ENCODE measurements at places on chromosomes 4 and X.

GRCh38 chr4:80026100-80026499 lies 46.9 kb downstream of the ANTXR2 start:
- no peak for DNase-seq

DNA sequence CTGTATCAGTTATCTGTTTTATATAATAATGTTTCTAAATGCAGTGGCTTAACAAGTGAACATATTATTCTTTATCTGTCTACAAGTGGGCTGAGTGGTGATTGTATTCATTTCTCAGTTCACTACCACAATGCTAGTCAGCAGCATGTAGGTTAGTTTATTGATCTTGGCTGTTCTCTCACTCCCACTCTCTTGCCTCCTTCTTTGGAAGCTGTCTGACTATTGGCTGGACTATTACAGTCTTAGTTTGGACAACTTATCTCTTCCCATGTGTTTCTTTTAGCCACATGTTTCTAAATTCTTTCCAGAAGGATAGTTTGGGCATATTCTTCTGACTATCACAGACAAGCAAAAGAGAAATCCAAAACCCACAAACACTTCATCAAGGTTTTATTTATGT lies 459.5 kb upstream of the AGA start:
- DNase-seq, result no peak

GRCh38 chrX:97700547-97700946 lies 816.8 kb downstream of the RPA4 start:
- peak; percentile 17 for DNase-seq

DNA sequence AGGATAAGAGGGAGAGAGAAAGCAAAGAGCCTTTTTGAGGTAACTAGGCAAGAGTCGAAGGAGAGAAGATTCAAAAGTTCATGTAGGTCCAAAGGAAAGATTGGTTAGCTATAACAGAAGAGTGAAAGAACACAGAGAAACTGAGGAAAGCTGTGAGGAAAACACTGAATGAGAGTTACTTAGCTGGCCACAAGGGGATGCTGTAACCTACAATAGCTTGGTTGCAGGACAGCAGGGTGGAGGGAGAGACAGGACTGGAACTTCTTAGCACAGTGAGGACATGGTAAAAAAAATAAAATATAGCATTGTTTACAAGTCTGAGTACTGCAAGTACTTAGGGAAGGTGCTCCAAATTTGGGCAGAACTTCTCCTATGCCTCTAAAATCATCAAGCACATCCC lies 48.3 kb downstream of the RAI2 start:
- DNase-seq, result no peak

DNA sequence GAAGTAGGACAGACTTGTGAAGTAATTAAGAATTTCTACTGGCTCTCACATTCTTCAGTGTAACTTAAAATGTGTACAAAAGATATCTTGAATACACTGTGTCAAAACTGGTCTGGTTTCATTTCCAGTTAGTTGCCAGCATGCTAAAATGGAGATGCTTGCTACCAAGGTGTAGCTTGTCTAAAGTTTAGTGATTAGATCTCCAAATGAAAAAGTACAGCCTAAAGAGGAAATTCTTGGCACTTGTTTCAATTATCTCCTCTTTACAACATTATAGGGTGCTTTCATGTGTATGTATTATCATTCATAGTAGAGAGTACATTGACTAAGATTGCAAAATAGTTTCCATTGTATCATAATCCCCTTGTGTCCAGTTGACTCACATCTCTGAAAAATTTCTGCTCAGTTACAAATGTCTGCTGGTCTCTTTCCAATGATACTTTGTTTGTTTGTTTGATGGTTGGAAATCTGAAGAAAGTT lies 97.3 kb upstream of the SPRY1 start:
- no peak for DNase-seq

DNA sequence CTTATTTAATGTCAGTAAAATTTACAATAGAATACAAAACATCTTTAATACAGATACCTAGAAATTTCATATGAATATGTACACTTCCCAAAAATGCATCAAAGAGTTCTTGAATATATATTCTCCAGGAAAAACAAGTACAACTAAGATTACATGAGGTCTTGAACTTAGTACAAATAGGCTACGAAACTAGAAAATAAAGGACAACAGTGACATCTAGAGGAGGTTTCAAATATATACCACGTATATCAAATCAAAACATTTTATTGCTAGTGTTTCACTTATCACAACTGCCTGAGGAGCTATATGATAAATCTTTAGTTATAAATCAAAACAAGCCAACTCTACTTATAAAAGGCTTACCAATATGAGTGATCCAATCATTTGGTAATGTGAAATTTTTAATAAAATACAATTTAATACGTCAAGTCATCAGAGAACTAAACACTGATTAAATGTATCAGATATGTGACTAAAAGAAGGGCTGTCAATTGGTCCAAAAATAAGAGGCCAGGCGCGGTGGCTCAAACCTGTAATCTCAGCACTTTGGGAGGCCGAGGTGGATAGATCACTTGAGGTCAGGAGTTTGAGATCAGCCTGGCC lies 36.6 kb downstream of the ANAPC10 start:
- peak; percentile 38 for DNase-seq

GRCh38 chrX:21946925-21947641 lies 6.6 kb downstream of the SMS start:
- DNase-seq, result no peak

DNA sequence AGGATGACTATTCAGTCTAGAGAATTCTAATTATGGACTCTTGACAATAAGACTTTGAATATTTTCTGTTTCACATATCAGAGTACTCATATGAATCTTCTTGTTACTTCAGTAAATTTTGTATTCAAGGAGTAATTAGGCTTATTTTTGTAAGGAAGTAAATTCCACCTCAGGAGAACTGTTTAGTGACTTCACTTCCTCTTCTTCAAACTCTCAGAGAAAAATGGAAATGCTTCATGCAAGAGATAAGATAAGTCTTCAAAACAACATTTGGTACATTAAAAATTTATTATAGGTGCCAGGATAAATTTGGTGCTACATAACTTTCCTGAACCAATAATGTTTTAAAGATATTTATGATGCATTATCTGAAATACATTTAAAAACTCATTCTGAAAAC lies 1421.9 kb downstream of the PCDH7 start:
- DNase-seq, result no peak

GRCh38 chr4:122865425-122865824 lies 38.8 kb downstream of the FGF2 start:
- no peak for DNase-seq

GRCh38 chr4:57182132-57182874 lies 72.1 kb upstream of the IGFBP7 start:
- DNase-seq, result no peak

- DNase-seq, result peak; percentile 43
These were observed 270.3 kb downstream of the DTHD1 start for GRCh38 chr4:36551697-36552214.

DNA sequence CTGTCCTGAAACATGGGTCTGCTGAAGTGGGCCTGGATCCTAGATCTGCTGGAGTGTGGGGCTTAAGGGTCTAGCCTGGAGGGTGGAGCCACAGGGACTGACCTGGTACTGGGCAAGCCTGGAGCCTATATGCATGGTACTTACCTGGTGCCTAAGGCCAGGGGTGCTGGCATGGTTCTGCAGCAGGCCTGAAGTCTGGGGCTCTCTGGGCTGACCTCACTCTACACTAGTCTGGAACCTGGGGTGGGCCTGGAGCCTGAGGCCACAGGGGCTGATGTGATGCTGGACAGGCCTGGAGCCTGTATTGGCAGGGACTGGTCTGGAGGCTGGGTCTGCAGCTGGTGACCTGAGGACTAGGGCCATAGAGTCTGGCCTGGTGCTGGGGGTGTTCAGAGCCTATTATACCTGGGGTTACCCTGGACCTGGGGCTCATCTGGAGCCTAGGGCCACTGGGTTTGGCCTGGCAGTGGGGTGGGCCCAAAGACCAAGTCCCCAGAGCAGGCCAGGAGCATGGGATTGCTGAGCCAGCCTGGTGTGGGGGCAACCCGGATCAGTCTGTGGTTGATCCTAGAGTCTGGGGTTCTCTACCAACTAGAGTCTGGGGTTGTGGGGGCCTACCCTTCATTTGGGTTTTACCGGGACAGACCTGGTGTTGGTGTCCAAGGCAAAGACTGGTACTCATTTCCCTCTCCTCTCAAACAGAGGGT lies 179.6 kb downstream of the SLC4A4 start:
- no peak for DNase-seq

GRCh38 chrX:155967653-155968325 lies 29.7 kb upstream of the IL9R start:
- DNase-seq, result no peak

GRCh38 chrX:133444196-133444595 lies 28.9 kb upstream of the GPC4 start:
- DNase-seq, result no peak

DNA sequence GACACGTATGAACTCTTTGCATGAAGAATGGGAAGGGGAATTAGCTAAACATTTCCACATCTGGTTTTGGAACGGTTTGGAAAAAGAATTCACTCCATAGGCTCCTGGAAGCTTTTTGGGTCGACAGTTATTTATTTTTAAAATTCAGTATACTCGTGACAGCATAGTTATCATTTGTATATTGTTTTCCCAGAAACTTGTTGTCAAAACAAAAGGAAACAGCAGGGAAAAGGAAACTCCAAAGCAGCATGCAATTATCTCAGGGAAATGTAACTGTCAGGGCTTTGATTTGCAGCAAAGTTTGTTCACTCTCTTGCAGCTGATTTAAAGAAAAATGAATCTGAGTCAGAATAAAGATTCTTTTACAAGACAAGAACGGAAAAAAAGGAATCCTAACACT lies 86.5 kb downstream of the PLAC1 start:
- no peak for DNase-seq

GRCh38 chrX:143601809-143602208 lies 34.1 kb downstream of the SLITRK4 start:
- DNase-seq, result no peak

DNA sequence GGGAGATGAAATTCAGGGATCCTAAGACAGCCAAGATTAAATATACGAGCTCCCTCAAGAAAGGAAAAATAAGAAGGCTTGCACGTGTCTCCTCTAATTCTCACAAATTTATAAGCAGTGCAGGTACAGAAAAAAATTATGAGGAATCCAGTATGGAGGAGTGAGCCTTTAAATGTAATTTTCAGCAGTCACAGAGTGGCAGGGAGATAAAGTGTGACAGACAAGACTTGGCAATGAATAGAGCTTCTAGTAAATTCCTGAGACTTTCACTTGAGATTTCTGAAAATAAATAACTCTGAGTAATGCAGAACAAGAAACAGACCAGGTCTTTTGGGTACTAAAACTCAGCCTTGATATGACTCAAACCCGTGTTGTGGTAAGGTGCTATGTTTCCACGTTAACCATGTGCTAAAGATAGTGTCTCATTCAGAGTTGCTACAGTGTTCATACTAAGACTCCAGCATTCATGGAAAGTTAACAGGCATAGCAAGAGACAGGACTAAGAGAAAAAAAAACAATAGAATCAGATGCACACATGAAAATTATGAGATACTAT lies 119.8 kb downstream of the SPOCK3 start:
- no peak for DNase-seq

GRCh38 chr4:43837171-43837570 lies 611.4 kb downstream of the KCTD8 start:
- DNase-seq, result no peak

DNA sequence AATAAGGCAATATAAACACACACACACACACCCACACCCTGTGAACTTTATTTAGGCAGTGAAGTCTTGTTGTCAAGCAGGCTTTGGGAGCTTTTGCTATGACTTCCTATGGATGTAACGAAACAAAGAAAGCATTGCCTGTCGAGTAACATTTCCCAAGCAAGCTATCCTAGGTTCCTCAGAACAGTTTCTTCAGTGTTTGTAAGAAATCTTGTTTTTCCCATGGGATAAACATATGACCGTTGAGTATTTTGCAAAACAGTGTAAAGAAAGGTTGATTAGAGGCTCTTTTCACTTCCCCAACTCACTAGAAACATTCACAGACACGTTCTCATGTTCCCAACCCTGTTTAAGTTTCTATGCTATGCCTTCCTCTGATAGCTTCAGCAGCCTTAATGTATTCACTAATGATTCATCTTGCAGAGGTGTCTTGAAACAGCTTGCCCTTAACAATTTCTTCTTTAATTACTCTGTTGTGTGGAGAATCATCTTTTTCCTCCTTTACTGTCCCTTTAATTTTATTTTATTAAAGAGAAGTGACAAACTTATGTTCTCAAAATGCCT lies 1947.1 kb upstream of the TENM3 start:
- no peak for DNase-seq

GRCh38 chrX:108132034-108132433 lies 40.5 kb downstream of the ATG4A start:
- DNase-seq, result no peak

GRCh38 chrX:14825851-14826250 lies 47.0 kb downstream of the FANCB start:
- no peak for DNase-seq

DNA sequence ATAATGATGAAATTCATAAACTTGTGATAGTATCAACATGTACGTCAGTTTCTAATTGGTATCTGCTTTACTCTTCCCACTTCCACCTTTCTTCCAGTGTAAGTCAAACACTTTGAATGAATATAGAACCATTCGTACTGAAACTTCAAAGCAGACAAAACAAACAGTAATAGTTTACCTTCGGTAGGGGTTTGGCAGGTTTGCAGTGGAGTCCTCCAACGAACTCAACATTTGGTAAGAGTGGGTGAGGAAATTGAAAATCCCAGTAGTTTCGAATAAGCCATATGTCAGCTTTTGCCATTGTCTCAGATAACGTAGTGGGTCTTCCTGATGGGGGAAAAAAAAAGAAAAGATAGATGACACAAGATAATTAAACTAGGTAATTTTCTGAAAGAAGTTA lies 2.2 kb downstream of the UGT2B4 start:
- DNase-seq, result no peak

- DNase-seq, result peak; percentile 69
These were observed 8.2 kb downstream of the ZCCHC4 start for GRCh38 chr4:25320773-25321172.

DNA sequence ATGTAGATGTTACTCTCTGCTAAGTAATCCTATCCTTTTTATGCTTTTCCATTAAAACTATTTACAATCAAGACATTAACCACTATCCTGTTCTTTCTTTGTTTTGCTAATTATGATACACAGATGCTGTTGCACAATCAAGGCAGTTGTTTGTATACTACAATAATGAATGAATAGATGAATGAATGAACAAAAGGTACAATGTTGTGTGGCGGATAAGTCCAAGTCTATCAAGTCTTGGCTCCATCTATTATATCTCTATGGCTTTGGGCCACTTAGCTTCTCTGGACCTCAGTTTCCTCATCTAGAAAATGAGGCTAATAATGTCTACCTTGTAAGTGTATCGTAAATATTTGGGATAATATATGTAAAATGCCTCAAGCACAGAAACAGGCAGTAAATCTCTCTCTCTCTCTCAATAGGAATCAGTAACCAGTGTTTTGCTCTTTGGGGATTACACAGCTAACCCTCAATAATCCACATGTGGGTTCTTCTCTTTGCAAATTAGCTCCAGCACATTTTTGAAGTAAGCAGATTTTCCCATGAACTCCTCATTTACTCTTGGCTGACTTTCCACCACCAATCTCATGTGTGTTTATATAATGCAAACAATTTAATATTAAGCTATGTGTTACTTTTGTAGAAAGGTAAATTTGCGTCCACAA lies 27.8 kb upstream of the TSPAN5 start:
- no peak for DNase-seq

- DNase-seq, result no peak
These were observed 10.8 kb downstream of the DAPP1 start for GRCh38 chr4:99827454-99827853.

Measured in activated CD4-positive, alpha-beta T cell treated with anti-CD3 and anti-CD28 coated beads, Interleukin-2, Interleukin-6, amounts not matched to agents 100 ng/mL and 50 ng/mL, durations not matched to agents 16 hours and 8 hours (primary cell).